ENCODE measurements at places on chromosomes 1 and 21. TPM values are rescaled to one million over a fixed set of nuclear protein-coding genes. Genes with fewer than 3 reads are reported as not detected.

DNA sequence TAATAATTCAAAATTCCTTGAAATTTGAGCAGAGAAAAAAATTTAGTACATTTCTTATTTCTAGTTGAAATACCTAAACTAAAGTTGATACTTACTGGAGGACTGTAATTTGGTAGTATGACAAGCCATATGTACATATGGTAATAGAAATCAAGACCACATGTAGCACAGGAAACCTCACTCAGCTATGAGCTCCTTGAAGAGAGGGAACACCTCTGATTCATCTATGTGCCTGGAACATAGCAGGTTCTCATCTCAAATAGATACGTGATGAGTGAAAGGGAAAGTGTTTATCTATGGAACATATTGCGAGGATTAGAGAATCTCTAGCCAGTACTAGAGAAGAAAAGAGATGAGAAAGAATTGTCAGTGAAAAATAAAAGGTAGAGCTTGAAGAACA, 47.9 kb upstream of the GNG4 start:
- no peak for DNase-seq

DNA sequence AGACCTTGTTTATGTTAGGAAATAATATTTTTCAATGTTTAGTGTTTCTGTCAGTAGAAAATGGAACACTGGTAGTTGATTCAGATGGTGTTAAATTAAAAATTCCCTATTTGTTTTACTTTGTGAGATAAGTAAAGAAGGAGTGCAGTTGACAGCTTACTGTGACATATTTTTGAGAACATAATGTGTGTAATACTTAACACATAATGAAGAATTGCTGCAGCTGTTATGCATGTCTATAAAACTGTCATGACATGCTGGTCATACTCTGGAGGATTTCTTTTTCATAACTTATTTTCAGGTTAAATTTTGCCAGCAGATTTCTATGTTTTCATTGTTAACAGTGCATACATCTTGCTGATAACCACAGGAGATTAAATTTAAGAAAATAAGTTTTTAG, 296.1 kb downstream of the CTH start:
- peak; percentile 15 for DNase-seq

GRCh38 chr1:162670928-162671663, 38.8 kb downstream of the DDR2 start:
- DNase-seq, result no peak

- DNase-seq, result peak; percentile 69
These were observed at the start of gene PCP4 for GRCh38 chr21:39867198-39867650. TSS of gene PCP4 (plus strand) at chr21:39867438. CDS start at chr21:39867502, 64 bp downstream.

- no peak for DNase-seq
These were observed 48.2 kb downstream of the SLC9C2 start for GRCh38 chr1:173554541-173555250.

DNA sequence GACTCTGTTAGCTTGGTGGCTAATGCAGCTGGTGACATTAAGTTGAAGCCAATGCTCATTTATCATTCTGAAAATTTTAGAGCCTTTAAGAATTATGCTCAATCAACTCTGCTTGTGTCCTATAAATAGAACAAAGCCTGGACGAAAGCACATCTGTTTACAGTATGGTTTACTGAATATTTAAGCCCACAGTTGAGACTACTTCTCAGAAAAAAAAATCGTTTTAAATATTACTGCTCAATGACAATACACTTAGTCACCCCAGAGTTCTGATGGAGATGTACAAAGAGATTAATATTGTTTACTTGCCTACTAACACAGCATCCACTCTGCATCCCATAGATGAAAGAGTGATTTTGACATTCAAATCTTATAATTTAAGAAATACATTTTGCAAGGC, 79.6 kb downstream of the NEGR1 start:
- no peak for DNase-seq

DNA sequence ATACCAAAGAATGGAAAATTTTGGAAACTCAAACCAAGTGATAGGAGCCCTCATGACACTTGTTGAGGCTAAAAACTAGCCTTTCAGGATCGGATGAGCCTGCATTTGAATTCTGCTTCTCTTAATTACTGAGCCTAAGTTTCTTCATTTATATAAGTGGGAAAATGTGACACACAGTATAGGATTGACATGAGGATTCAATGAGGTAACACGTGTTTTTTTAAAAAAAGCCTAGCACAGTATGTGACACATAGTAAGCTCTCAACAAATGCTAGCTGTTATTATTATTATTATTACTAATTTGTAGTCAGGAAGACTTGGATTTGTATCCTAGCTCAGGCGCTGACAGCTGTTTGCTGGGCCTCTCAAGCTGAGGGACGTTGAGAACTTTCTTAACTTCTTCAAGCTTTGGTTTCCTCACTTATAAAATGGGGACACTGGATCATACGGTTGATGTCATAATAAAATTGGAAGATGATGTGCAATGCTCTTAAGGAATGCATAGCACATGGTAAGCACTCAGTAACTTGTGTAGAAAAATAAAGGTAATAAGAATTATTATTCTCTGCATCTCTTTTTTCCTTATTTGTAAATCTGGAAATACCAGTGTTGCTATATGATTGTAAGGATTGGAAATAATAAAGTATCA, 55.4 kb upstream of the JUN start:
- DNase-seq, result no peak

DNA sequence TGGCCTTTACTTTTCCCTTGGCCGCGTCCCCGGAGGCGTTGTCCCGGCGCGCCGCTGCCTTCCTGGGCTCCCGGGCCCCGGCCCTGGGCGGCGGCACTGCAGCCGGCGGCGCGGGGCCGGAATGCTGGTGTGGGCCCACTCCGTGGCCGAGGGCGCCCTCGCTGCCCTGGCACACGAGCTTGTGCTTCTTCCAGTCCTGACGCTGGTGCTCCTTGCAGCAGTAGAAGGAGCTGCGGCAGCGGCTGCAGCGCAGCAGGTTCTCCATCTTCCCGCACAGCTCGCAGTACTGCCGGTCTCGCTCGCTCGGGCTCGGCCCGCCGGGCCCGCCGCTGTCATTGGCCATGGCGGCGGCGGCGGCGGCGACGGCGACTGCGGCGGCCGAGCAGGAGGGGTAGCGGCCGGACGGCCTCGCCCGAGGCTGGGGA, 529 bp downstream of the EGLN1 start:
- DNase-seq, result peak; percentile 42

DNA sequence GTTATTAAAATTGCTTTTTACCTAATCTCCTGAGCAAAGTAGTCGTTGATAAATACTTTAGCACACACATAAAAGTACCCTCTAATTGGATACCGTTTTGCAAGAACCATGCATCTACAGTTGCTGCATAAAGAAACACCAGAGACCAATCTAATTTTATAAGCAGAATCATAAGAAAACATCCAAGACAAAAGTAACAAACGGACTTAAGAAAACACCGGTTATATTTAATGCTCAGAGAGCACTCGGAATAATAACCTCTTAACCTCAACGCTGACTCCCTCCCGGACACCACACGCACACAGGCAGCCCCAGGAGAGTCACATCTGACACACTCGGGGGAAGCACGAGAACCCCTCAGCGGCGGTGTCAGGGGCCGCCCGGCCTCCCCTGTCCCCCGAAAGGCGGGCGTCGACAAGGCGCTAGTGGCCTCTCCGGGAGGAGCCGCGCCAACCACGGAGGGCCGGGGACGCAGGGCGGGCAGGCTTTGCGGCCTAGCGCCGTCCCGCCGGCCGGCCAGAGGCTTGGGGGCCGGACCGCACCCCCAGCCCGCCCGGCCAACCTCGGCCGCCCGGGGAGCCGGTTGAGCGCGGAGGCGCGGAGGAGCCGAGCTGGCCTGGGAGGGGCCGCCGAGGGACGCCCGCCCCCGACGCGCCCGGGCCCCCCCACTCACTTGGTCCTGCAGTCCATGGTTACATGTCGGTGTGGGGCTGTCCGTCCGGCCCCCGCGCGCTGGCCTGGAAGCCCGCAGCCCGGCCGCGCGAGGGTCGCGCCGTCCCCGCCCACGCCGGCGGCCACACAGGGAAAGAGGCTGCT, 606 bp downstream of the DENND1B start:
- peak; percentile 37 for DNase-seq

GRCh38 chr1:82317671-82318070, 516.9 kb downstream of the ADGRL2 start:
- DNase-seq, result no peak

DNA sequence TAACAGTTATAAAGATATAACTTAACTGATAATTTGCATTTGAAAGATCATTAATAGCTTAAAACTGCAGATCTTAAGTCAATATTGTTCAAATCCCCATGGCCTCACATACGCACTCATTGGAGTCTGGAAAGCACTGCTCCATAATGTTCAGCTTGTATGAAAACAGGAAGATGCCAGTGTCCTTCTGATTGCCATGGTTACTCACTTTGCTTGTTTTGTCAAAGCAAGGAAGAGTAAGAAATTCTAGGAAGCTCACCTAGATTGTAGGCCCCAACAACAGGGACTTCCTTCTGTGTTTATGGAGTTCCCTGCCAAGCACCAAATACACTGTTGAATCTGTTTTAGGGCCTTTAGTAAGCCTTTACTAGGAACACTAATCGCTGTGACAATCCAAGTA, 10.9 kb downstream of the GAS5 start:
- DNase-seq, result no peak

DNA sequence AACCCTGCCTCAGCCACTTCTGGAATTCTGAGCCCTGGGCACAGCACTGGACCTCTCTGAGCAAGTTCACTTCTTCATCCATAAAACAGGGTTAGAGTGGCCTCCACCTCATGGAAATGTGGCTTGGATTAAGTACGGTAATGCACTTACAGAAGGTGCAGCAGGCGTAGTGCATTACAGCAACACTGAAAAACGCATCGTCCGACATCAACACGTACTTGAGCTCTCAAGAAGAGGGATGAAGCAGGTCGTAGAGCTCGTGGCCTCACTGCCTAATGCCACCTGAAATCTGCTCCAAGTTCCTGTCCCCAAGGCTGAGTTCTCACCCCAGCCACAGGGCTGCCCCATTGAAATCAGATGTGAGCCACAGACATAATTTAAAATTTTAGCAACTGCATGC, 650.1 kb downstream of the NPHP4 start:
- no peak for DNase-seq

DNA sequence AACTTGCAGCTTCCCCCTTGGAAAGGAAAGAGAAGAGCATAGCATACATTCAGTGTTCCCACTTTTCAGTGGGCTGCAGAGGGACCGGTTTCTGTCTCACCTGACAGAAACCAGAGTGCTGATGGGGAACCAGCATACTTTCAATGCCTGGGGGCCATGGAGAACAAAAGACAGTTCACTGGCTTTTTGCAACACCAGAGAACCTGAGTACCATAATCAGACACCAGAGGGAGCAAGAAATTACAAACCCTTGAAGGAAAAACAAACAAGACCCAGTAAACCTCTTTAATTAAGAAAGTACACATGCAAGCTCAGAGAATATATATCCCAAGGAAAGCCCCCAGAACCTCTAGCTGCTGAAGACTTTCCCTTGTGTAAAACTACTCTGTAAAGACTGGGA, 51.1 kb downstream of the CSMD2 start:
- peak; percentile 11 for DNase-seq

GRCh38 chr1:175918364-175918801, 175.0 kb upstream of the TNR start:
- no peak for DNase-seq

GRCh38 chr1:78387201-78387600, 103.6 kb upstream of the PTGFR start:
- DNase-seq, result no peak

DNA sequence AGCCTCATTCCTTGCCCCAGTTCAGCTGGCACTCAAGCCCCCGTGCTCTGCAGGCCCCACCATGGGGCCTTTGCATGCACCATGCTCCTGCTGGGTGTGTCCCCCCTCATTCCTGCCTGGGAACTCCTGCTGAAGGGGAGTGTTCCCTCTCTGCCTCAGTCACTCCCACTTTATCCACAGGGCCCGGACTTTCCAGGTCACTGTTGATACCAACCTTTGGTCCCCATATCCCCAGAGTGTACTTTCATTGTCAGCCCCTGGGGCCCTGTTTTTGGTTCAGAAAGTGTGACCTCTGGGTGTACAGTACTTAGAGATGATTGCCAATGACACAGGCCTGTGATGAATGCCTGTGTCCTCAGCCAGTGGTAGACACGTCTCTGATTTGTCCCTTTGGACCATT, 2.9 kb downstream of the TTC22 start:
- DNase-seq, result no peak

DNA sequence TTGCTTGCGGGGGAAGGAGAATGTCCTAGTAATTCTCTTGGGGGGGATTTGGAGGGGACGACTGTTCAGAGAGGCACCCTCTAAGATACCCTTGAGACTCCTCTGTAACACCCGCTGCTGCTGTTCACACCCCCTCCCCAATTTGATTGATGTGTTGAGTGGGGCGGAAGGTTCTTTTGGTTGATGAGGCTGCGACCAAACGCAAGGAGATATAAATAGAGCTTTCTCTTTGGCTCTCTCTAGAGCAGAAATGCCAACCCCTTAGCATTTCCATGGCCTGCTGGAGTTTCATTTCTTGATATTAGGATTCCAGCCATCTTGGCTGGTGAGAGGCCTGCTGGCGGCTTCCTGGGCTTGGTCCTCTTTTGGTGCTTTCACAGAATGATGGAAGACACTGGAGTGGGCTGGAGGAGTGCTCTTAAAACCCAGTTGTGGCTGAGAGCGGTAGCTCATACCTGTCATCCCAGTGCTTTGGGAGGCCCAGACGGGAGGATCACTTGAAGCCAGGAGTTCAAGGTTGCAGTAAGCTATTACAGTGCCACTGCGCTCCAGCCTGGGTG, 2.0 kb downstream of the PIK3CD start:
- DNase-seq, result no peak

DNA sequence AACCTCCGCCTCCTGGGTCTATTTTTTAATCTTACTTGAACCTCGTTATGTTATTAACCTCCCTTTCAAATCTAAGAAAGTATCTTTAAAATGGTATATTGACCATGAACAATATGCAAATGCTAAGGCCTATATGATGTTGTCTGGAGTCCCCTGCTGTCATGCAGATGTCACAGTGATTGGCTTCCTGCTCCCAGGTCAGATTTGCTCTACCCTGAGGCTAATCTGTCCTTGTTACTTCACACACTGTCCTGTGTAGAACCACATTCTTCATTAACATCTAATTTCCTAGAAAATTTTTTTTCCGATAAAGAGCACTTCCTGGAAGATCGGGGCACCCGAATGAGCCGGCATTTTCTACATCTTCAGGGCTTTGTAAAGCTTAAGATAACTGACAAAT, 306.6 kb downstream of the MRPL39 start:
- no peak for DNase-seq

DNA sequence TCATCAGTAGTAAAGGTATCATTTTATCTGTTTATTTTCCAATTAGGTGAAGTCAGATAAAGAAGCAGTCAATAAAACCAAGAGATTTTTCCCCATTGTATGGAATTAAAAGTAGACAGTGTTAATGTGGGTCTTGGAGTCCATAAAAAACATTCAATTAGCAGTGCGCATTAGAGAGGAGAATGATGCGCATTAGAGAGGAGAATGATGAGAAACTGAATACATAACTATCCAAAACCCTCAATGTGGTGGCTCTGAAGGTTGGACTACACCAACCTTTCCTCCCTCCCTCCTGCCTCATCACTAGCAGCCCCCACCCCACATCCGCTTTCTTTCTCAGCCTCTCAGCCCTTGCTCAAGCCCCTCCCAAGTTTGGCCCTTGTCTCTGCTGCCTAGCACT, 99.5 kb downstream of the DAB1 start:
- DNase-seq, result no peak

The C1orf87 gene
- 0.16 TPM for polyA plus RNA-seq

The WNT4 gene
- polyA plus RNA-seq, result 7.6 TPM

The F5 gene
- 4.3 TPM for polyA plus RNA-seq

The ADAM30 gene
- polyA plus RNA-seq, result not detected

The KRTAP25-1 gene
- not detected for polyA plus RNA-seq

The IL23R gene
- not detected for polyA plus RNA-seq

The NEXN gene
- polyA plus RNA-seq, result 10.0 TPM

The SPATC1L gene
- 18.0 TPM for polyA plus RNA-seq

The MYOG gene
- polyA plus RNA-seq, result 0.34 TPM

The OVAAL gene
- not detected for polyA plus RNA-seq

The TMEM79 gene
- polyA plus RNA-seq, result 7.3 TPM

The NBPF20 gene
- polyA plus RNA-seq, result 2.0 TPM
